NCI-H1694 (cell line): ENCODE measurements at places on chromosomes 7 and 10.

GRCh38 chr7:85104432-85105205 lies 82.2 kb downstream of the SEMA3D start:
- no peak for DNase-seq

GRCh38 chr10:79331709-79332108 lies 15.6 kb upstream of the PPIF start:
- no peak for DNase-seq

DNA sequence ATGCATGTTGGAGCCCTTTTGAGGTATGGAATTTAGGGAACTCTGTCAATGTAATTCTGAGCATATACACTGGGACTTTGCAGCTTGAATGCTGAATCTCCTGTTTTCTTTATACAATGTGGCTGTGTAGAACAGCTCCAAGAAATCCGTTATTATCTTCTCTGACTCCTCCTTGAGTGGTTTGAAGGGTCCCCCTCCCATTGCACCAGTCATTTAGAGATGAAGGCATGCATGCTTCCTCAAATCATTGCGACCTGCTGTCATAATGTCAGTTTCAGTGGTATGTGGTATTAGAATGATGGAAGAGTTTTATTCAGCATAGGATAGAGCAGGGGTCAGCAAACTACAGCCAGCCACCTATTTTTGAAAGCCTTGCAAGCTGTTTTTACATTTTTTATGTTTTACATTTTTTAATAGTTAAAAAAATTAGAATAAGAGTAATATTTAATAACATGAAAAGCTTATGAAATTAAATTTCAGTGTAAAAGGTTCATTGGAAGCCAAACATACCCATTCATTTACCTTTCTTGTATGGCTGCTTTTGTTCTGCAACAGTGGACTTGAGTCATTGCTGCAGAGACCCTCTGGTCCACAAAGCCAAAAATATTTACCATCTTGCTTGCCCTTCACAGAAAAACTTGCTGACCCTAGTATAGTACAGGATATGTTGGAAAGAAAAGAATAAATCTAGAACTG lies 8.1 kb downstream of the STK17A start:
- DNase-seq, result no peak

- DNase-seq, result no peak
Measured at GRCh38 chr7:141312828-141313521, 238.2 kb upstream of the AGK start.

DNA sequence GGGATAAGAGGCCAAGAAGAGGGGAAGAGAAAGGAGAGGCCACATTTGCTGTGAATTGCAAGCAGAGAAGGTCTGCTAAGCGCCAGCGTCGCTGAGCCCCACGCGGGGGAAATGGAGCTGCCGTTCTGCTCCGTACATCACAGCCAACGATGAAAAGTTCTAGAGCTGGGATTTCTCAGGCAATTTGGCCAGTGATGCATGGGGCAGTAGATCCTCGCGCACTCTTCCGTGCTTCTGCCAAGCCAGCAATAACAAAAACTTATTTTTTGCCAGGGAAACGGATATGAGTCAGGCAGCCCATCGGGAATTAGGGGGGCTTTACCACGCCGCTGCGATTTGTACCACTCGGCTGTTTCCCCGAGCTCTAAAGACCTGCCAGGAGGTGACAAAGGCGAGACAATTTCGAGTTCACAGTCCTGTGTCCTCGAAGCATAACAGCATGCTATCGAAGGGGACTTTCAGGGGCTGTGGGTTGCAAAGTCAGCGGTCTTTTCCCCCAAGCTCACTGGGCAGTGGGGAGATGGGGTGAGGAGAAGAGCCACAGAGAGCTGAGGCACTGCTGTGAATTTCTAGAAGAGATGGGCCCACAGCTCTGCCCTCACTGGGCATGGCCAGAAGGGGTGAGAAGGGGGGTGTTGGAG lies 30.0 kb upstream of the SLF2 start:
- no peak for DNase-seq
